T-helper 22 cell (primary cell): ENCODE measurements at places on chromosomes 6 and 20.

- no peak for DNase-seq
Observed at GRCh38 chr6:90304308-90304707, 7.7 kb upstream of the BACH2 start.

DNA sequence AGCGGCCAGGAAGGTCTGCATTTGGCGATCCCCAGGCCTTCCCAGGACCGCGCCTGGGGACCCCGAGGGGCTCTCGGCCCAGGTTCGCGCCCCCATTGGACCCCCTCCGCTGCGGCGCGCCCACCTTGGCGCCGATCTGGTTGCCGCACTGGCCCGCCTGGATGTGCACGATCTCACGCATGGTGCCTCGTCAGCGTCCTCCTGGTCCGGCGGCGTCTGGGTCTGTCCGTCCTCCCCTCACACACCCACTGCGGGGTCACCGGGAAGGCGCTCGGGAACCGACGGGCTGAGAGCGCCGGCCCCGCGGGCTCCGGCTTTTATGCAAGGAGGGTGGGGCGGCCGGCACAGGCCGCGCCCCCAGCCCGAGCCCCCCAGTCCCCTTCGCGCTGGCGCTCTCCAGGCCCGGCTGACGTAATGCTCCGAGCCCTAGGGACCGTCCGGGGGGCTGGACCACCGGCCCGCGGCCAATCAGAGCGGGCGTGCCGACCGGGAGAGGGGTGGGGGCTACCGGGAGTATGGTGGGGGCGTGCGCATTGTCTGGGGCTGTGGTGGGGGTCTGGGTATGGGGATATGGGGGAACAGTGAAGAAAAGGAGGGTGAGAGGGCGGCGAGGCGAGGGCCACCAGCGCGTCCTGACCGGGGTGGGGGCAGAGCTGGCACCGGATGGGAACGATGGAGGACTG lies at the start of gene TUBB2B:
TSS of gene TUBB2B (minus strand) at position 291 of the 683 bp plus-strand sequence. CDS start at position 181, 110 bp downstream.
- DNase-seq, result no peak

DNA sequence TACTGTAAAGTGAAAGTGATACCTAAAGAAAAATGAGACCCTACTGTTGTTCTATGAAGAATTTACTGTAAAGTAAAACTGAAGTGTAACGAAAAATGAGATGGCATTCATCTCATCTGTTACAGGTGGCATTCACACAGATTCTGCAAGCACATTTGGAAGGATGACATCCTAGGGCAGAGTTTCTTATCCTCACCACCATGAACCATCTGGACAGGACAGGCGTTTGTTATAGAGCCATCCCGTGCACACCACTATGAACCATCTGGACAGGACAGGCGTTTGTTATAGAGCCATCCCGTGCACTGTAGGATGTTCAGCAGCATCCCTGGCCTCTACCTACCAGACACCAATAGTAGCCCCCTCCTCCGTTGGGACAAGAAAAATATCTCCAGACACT lies 294.8 kb downstream of the GMDS start:
- no peak for DNase-seq

DNA sequence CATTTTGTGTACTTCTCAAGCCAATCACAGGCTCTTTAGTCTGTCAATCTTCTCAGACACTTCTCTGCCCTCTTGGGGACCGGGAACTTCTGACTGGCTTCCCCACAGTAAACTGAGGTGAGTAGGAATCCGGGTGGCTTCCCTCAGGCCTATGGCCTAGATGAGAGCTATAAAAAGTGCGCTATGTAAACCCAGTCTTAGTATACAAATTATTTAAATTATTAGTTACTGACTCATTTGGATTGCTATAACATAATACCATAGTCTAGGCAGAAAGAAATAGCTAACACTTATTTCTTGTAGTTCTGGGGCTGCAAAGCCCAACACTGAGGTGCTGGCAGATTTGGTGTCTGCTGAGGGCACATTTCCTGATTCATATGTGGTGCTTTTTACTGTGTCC lies 109.2 kb upstream of the MCHR2 start:
- no peak for DNase-seq

DNA sequence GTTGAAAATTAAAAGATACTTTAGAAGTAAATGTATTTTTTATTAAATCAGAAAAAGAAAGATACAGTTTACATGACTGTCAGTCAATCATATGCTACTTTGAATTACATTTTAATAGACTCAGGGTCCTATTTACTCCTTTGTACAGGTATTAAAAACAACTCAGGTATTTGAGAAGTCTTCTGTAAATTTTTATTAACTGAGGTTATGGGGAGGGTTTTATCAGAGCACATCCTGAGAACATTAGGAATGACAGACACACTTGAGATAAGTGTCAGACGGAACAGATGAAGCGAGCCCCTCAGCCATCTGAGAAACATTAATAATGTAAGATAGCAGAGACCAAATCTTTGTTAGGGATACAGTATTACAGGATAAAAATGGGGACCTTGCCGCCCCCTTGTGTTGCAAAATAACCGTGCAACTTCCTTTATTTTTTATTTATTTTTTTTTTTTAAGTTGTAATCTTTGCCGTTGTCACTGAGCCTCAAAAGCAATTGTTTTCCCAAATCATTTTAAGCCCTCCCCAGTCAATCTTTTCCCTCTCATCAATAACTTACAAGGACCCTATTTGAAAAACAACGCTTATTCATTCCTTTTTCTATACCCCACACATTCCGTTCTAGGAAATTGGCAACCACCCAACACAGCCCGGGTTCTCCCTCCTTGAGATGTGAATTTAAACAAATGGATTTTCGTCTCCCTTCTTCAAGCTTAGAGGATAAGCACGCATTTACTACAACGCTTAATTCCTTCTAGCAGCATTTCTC lies 126.7 kb downstream of the BCAS1 start:
- DNase-seq, result no peak

GRCh38 chr6:63348836-63349235 lies 29.1 kb upstream of the LGSN start:
- no peak for DNase-seq

DNA sequence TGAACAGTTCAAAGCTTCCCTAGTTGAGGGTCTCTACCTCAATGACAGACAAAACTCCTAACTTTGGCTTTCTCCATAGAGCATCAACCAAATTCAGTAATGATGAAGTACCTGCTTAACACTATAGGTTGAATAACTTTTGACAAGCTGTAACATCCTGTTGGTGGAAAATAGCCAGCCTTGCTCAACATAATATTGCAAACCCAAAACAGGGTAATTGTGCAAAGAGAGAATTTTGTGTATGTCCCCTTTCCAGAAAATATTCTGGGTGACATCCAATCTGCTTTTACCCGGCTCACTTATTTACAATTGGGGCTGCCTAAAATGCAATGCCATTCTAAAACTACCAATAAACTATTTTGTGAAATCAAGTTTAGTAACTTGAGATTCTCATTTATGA lies 72.8 kb downstream of the ATXN1 start:
- no peak for DNase-seq

DNA sequence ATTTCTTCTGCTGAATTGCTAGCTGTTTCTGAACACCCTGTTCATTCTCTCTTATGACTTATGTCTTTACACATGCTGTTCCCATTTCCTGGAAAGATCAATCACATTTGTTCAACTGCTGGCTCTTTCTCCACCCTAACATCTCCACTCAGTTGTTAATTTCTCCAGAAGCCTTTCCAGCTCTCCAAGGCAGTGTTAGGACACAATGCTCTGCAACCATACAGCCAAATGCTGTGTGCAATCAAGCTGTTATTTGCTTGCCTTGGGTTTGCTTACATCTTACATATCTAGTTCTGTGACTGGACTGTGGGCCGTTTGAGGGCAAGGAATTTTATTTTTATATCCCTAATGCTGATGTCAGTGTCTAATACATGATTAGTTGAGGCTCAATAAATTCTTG lies 24.2 kb upstream of the CITED2 start:
- DNase-seq, result no peak

- DNase-seq, result no peak
Observed at GRCh38 chr6:168286116-168286515, 33.5 kb downstream of the DACT2 start.

DNA sequence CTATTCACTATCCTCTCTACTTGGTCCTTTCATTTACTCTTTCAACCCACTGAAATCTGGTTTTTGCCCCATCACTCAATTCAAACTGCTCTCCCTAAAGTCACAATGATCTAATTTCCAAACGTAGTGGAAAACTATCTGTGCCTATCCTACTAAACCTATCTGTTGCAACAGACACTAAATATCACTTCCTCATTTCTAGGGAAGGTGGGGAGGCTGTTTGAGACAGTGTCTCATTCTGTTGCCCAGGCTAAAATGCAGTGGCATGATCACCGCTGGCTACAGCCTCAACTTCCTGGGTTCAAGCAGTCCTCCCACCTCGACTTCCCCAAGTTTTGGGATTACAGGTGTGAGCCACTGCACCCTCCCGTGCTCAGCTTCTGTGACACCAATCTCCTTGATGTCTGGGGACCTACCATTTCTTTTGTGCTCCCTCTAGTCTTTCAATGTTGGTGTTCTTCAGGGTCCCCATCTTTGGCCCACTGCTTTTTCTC lies 8.8 kb downstream of the RANBP9 start:
- no peak for DNase-seq

DNA sequence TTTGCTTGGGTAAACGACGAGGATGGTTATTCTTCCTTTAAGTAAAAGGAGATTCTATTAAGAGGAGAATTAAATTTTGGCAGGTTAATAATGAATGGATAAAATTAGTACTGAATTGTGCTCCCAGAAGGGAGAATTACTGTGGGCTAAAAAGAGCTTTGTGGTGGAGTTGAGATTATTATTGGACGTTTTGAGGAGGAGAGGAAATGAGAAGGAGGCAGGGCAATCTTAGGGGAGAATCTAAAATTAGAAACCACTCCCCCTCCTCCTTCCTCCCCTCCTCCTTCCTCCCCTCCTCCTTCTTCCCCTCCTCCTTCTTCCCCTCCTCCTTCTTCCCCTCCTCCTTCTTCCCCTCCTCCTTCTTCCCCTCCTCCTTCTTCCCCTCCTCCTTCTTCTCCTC lies 331.8 kb downstream of the PRL start:
- DNase-seq, result no peak

DNA sequence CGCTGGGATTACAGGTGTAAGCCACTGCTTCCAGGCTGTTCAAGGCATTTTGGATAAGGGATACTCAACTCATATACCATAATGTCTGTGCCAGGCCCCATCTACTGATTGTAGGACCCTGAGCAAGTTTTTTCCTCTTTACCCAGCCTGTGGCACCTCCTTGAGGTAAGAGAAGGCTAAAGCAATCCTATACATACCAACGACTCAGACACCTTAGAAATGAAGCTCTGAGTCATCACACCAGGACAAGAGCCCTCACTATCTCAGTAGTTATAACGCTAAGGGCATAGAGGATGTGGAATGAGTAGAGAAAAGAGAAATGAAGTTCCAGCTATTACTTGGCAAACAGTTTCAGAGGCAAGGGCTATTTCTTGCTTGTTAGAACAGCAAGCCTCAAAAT lies 16.9 kb downstream of the NDRG3 start:
- DNase-seq, result no peak

- no peak for DNase-seq
Observed at GRCh38 chr6:108665495-108666196, 104.9 kb downstream of the FOXO3 start.

DNA sequence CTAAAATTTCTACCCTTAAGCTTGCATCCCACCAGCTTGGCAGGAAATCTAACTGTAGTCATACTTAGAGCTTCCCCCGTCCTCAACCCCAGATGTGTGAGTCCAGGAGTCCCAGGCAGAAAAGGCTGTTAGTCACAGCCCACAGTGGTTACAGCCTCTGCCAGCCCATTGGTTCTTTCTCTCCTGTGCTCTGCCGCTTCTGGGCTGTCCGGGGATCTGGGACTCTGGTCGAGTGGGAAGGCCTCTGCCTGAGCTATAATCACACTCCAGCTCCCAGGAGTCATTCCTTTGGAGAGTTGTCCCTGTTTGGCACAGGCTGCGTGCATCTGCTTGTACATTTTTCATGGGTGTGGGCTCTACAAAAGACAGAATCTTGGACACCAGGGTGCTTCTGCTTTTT lies 45.6 kb upstream of the FYN start:
- no peak for DNase-seq

DNA sequence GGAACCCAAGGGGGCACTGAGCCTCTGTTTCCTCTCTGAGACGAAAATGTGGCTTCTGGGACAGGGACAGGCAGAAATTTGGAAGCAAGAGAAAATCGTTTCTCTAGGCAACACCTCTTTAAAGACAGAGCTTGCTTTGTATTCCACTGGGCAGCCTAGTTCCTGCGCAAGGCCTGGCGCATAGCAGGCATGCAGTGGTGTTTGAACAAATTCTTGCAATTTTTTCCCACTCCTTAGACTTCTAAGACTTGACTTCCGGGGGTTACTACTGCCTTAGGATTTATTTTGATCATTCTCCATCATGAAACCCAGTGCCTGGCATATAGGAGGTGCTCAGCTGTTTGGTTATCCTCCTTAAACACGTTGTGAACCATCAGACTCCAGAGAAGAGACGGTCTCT lies 249.0 kb upstream of the KCNG1 start:
- no peak for DNase-seq

DNA sequence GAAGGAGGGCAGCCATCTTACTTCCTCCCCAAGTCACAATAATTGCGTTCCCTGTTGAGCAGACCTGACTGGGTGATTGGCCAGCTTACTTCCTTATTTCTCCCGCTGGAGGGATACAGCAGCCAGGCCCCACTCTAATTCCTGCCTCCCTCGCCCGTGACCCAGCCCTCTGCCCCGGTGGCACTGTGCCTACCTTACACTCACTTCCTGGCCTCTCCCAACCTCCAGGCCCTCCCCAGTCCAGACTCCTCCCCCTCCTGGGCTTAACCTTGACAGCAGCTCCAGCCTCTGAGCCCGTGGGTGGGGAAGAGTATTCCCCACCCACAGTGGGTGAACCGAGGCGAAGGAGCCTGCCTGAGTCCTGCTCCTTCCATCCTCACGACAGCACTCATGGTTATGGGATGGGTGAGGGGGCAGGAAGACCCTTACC lies 3.0 kb downstream of the BAK1 start:
- DNase-seq, result no peak

DNA sequence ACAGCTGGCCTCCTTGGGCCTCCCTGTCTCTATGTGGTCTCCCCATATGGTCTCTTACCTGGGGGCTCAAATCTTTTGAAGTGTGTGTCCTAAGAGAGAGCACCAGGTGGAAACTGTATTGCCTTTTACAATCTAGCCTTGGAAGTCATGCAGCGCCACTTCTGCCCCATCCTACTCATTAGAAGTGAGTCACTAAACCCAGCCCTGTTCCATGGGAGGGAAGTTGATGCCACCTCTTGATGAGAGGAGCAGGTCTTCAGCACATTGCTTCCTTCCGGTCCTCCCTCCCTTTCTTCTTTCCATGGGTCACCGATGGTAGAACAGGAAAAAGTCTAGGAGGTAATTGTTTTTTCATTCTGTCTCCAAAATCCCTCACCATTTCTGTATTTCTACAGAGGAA lies 156.3 kb downstream of the FOXA2 start:
- no peak for DNase-seq
